HFF-Myc (cell line): ENCODE measurements at places on chromosomes 4 and X.

DNA sequence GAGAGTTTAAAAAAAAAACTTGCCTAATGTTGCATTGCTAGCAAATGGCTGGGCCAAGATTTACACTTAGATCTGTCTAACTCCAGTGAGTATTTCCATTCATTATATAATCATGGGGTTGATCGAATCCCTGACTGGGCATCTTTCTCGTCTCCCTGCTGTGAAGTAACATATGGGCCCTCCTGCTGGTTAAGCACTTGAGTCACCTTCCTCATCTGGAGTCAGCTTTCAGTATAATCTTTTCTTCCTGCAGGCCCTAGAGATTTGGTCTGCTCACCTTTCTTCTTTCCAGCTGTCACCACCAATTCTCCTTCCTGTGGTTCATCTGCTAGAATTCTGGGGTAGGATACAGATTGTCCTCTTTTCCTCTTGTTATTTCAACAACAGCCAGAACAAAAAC, 41.6 kb downstream of the TIGD2 start:
- DNase-seq: no peak

- no peak for DNase-seq
These were observed 142.7 kb upstream of the NALF2 start for GRCh38 chrX:69361311-69361845.

DNA sequence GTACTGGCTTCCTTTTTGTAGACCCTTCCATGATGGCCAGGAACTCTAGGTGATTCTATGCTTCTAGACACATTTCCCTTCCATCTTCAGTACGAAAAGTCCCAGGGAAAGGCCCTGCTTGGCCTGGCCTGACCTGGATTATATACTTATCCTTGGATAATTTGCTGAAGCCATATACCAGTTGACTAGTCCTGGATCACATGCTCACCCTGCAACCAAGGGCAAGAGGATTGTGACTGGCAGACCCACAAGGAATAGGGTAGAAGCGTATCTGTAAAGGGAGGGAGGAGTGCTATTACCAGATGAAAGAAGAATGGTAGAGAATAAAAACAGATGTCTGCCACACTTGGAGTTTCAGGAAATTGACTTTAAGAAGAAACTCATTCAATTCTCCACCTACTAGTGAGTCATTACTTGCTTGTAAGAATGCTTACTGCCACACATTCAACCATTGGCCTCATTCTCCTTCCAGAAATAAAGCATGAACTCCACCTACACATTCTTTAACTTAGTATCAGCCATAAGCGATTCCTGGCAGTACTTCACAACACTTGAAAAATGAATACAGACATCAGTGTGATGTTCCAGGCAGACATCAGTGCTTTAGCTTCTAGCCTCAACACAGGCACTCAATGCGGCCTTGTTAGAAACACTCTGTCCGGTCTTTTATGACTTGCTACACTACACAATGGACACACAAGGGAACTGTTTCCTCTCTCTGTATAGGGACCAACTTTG, 141.8 kb downstream of the CBR4 start:
- peak; percentile 91 for DNase-seq

DNA sequence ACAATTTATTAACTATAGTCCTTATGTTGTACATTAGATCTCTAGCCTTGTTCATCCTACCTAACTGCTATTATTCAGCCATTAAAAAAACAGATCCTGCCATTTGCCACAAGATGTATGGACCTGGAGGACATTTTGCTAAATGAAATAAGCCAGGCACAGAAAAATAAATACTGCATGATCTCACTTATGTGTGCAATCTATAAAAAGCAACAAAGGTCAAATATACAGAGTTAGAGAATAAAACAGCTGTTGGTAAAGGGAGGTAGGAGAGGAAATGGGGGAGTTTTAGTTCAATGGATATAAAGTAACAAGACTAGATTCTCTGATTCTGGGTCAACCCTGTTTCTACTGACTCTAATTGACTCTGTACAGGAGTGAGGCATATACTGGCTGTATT, 103.3 kb upstream of the FAM9C start:
- DNase-seq: no peak

DNA sequence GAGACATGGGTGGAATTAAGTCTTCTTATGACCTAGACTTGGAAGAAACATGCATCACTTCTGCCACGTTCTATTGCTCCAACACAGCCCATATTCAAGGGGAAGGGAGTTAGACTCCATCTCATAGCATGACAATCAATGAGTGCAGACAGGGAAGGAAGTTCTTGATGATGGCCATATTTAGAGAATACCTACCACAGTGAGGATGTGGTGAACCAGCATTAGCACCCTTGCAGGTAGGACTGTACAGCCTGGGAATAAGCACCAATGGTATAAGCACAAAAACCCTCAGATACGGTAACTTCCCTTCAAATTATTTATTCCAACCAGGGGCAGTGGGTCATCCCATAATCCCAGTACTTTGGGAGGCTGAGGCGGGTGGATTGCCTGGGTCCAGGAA, 29.8 kb downstream of the PAGE2 start:
- DNase-seq: no peak

- no peak for DNase-seq
These were observed 11.5 kb downstream of the NAT8L start for GRCh38 chr4:2070421-2071251.

- DNase-seq: no peak
These were observed at the start of gene PORCN for GRCh38 chrX:48508400-48509244. PORCN (plus strand) TSS chrX:48508992; CDS start chrX:48509821, 829 bp downstream.

DNA sequence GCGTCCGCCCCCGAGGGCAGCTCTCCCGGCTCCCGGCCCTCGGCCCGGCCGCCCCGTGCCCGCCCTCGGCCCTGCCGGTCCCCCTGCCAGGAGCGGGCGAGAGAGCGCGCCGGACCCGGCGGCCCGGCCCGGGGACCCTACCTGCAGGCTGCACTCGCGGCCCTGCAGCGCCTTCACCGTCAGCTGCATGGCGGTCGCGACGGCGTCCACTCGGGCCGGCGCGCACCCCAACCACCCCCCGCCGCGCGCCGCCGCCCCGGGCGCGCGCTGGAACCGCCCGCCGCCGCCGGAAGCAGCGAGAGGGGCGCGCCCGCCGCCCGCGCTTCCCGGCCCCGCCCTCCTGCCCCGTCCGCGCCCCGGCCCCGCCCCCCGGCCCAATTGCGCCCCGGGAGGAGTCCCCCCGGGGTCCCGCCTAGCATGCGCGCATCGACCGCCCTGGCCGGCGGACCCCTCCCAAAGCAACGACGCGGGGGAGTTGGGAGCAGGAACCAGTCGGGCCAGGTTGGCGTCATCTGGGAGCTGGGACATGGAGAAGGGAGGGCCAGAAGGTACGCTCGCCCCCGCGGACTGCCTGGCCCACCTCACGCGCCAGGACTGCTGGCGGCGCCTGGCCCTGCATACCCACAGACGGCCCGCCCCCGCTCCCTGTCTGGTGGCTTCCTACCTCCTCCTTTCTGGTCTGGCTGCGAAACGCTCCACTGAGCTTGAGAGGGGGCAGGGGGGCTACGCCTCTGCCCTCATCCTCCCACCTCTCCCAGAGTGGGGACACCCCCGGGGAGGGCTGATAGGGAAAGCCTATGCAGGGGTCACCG, at the start of gene UBL4A:
Gene UBL4A (minus strand): TSS at position 220 of the 812 bp plus-strand sequence. CDS start 31 bp downstream, at position 189.
- DNase-seq: no peak

GRCh38 chr4:112510291-112511092, 5.5 kb downstream of the NEUROG2 start:
- no peak for DNase-seq

DNA sequence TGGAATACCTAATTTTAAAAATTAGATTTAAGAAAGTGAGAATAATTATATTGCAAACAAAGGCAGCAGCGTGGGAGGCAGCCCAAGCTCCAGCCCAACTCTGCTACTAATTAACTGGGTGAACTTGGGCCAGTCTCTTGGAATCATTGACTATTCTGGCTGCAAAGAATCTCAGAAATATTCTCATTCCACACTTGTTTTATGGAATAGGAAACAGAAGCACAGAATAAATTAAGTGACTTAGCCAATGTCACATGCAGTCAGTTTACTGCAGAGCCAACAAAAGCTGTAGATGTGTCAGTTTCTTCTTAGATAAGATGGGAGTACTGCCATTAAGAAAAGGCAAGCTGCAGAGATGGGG, 132.6 kb upstream of the FAM9B start:
- DNase-seq: no peak

DNA sequence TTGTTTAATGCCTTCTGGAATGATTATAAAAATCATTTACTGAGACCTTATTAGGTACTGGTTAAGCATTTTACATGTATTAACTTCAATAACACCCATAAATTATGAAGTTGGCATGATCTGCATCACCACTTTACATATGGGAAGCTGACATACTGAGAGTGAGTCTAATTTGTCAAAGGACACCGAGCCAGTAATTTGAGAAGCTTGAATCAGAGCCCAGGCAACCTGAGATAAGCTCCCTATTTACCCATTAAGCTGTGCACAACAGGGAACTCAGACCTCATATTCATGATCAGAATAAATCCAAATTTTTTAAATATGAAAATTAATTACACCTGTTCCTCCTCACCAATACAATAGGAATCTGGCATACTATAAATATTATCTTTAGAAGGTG, 247.9 kb upstream of the EPHA5 start:
- no peak for DNase-seq

- DNase-seq: no peak
These were observed 24.6 kb downstream of the SLC7A11 start for GRCh38 chr4:138217567-138217966.

DNA sequence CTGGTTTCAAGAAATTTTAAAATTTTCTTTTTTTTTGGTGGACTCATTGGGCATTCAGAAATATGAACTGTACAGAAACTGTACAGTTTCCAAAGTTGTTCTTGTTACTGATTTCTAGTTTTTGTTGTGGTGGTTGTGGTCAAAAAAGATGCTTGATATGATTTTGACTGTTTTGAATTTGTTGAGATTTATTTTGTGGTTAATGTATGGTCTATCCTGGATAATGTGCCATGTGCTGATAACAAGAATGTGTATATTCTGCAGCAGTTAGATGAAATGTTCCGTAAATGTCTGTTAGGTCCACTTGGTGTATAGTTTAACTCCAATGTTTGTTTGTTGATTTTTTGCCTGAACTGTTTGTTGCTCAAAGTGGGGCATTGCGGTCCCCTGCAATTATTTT, 127.6 kb upstream of the NUDT6 start:
- no peak for DNase-seq

DNA sequence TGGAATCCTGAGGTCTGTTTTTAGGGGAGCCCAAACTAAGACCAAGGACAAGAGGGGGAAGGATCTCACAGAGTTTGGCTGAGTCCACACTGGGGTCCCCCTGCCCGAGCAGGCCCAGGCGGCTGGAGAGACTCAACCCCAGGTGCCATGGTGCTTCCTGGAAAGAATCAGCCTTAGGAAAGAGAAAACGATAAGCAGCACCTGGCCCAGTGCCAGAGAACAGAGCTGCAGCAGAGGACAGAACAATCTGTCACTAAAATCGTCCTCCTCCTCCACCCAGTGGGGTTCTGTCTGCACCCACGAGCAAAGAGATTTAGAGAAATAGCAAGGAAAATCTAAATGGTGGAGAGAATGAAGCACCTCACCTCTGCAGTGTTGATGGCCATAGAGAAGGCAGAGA, 470.5 kb downstream of the BCOR start:
- no peak for DNase-seq

DNA sequence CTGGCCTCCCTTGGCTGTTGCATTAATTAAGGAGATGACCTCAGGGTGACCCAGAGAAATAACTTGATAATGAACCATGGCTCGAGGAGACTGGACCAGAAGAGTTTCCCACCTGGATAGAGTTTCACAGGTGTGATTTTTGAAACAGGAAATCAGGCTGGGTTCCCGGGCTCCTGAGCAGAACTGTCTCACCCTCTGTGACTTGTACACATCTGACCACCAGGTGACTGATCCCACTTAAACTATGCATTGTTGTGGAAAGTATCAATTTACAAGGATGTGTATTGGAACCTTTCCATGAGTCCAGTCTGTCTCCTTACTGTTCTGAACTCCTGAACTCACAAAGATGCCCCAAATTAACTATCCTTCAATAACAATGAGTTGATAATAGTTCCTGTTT, 220.3 kb downstream of the PTTG2 start:
- DNase-seq: no peak

DNA sequence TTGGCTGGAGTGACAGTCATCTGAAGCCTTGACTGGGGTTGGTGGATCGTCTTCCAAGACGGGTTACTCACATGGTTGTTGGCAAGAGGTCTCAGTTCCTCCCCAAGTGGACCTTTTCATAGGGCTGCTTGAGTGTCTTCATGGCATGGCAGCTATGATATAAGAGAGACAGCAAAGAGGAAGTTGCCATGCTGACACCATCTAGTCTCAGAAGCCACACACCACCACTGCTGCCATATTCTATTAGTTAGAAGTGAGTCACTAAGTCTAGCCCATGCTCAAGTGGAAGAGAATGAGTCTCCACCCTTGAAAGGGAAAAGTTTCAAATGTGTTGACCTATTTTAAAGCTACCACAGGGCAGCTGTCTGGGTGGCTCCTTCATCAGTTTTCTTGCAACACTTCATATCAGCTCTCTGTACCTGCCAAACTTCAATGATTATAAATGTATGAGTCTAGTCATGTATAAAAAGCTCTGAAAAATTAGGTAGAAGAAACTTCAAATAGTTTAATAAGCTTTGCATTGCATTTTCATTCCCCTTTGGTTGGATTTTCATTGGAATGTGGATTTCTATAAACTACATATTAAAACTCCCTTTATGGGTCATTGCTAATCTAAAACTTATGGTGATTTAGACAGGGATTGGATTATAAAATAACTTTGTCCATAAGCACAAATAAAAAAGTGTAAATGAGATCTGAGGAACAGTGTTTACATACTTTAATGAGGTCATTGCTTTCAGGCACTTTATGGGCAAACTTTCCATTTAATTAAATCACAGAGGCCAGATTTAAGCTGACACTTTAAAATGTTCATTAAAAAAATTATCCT, 68.0 kb upstream of the ATXN3L start:
- no peak for DNase-seq

GRCh38 chr4:9904976-9905587, 116.2 kb downstream of the SLC2A9 start:
- DNase-seq: no peak

DNA sequence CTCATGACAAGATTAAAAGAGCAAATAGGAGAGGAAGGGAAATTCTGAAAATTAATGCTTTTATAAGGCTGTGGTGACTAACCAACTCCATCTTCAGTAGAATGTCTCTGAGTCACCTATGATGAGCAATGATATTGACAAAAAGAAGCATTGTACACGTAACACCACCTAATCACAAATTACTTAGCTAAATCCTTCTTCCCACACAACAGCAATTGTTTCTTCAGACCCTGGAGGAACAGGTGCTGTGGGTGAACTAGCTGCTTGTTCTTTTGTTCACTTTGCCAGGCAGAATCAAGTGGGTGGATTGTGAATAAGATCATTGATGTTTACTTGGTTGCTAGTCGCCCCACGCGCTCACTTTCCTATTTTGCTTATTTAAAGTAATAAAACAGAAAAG, 315.5 kb downstream of the CAMK2D start:
- DNase-seq: no peak

DNA sequence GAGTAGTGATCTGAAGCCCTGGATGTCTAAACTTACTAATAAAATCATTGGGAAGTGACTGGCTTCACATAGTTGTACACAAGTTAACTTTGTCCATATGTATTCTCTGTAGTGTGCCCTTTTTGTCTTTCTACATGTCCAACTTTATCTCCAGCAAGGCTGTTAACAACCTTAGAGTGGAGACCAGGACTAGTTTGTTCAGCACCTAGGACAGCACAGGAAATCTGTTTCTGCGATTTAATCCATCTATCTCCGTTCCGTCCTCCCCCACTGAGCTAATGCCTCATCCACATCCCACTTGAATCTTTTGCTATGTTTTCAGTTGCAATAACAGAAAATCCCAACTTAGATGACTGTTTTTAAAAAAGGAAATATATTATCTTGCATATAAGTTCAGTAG, 3.4 kb upstream of the ARR3 start:
- DNase-seq: no peak
